Central memory CD8-positive, alpha-beta T cell (primary cell): ENCODE measurements at places on chromosomes 6 and 20.
A peak's percentile ranks its signal among the peaks of the same experiment; 100 is the strongest.

- DNase-seq = no peak
Measured at GRCh38 chr6:3457710-3458602, 1.1 kb upstream of the SLC22A23 start.

GRCh38 chr6:159919011-159919511 is 28.3 kb downstream of the MAS1 start:
- no peak for DNase-seq

- DNase-seq = no peak
Measured at GRCh38 chr6:7126754-7127153, 19.0 kb downstream of the RREB1 start.

GRCh38 chr20:48706710-48707365 is 121.0 kb downstream of the PREX1 start:
- no peak for DNase-seq

GRCh38 chr6:113104951-113105350 is 752.2 kb upstream of the MARCKS start:
- no peak for DNase-seq

DNA sequence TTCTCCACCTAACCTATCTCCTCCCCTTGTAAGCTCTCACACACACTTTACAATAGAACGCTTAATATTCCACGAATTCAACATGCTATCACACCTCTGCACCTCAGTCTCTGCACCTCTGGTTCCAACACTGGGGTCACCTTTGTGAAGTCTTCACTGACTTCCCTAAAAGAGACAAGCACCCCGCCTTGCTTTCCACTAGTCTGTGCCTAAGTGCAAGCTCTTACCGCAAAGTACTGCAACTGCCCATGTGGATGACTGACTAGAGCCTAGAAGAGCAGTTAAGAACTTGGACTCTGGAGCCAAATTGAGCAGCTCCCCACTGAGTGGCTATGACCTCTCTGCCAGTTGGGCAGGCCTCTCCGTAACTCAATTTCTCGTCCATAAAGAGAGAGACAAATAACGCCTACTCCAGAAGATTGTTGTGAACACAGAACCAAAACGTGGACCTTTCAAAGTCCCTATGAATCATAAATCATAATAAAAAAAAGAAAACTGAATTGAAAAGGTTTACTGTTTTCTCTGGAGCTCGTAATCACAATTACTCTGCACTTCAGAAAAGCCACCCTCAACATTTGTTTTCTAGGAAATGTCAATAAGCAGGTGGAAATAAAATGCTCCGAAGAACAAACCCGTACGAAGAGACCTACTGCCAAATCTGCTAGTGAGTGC is 1.2 kb downstream of the IFNGR1 start:
- no peak for DNase-seq

DNA sequence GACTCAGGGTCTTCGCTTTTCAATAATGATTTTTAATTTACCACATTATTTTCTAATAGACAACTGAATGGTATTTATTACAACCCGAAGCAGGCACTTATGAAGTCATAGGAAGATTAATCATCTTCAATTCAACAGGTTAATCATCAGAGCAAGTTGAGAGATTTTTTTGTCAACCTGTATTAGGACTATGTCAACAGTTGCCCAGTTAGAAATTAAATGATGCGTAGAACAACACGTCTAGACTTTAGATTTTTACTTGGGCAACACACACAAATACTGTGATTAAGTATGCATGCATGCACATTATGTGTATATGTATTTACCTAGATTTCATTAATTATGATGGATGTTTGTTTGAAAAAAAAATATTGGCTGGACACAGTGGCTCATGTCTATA is 4.3 kb downstream of the ILRUN start:
- DNase-seq = no peak

DNA sequence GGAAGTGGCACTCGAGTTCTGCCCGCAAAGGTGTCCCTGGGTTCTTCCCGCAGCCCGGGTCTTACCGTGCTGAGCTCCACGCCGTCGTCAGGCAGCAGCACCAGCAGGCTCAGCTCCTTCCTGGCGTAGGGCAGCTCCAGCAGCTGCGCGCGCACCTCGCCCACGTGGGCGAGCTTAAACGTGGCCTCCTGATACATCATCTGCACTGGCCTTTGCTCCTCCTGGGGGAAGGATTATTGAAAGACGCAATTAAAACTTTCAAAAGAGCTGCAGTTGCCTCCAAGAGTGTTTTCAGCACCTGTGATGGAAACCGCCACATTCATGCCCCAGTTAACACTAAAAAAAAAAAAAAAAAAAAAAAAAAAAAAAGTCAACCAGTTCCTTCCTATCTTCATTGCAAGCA is 11.3 kb downstream of the SERPINB9 start:
- DNase-seq = peak; percentile 48

DNA sequence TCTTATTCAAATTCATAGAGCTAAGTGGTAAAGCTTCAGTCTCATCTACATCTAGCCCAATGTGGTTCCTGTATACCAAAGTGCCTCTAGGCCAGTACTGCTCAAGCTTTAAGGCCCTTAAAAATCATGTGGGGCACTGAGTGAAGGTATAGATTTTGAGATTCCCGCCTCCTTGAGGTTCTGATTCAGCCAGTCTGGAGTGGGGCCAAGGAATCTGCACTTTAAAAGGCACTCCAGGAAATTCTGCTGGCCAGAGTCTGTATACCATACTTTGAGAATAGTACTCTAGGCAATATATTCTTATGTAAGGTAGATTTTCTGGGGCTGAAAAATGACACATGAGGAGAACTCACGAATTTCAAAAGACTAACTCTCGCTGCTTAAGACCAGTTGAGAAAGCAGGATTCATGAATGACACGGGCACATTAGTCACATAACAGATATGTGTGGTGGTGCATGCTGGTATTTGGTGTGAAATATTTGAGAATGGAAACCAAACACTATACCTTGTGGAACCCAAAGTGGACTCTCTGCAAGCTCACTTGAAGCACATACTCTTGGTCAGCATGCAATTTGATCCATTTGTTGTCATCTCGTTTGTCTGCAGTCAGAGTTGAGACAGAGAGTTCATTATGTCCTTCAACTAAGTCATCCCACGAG is 47.6 kb upstream of the SIM1 start:
- DNase-seq = no peak

GRCh38 chr20:50610212-50610718 is 81.1 kb downstream of the RIPOR3 start:
- DNase-seq = no peak

- no peak for DNase-seq
Measured at GRCh38 chr20:36883977-36884535, 8.1 kb downstream of the TLDC2 start.

- DNase-seq = peak; percentile 37
Measured at GRCh38 chr6:135183532-135184440, 2.7 kb downstream of the MYB start.

- peak; percentile 6 for DNase-seq
Measured at GRCh38 chr20:38121741-38122140, 43.3 kb downstream of the TGM2 start.

DNA sequence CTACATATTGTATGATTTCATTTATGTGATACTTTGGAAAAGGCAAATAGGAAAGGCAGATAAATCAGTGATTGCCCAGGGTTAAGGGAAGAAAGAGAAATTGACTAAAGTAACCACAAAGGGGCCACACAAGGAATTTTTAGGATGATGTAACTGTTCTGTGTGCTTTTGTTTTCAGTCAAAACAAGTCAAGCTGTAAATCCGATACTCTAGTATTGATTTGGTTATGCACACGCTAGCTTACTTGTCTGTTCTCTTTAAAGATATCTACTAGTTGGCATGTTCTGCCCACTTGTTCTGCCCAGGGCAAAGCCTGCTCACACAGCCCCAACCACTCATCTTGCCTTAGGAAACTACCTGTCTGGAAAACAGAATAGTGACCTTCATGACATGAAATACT is 6.4 kb downstream of the FBXL4 start:
- no peak for DNase-seq

- DNase-seq = no peak
Measured at GRCh38 chr6:6003621-6004366, 2.9 kb downstream of the NRN1 start.

- no peak for DNase-seq
Measured at GRCh38 chr6:111696814-111697213, 91.1 kb upstream of the TRAF3IP2 start.

- no peak for DNase-seq
Measured at GRCh38 chr20:6450841-6451240, 316.6 kb upstream of the BMP2 start.

GRCh38 chr6:4935486-4935885 is 68.4 kb downstream of the RPP40 start:
- DNase-seq = no peak

DNA sequence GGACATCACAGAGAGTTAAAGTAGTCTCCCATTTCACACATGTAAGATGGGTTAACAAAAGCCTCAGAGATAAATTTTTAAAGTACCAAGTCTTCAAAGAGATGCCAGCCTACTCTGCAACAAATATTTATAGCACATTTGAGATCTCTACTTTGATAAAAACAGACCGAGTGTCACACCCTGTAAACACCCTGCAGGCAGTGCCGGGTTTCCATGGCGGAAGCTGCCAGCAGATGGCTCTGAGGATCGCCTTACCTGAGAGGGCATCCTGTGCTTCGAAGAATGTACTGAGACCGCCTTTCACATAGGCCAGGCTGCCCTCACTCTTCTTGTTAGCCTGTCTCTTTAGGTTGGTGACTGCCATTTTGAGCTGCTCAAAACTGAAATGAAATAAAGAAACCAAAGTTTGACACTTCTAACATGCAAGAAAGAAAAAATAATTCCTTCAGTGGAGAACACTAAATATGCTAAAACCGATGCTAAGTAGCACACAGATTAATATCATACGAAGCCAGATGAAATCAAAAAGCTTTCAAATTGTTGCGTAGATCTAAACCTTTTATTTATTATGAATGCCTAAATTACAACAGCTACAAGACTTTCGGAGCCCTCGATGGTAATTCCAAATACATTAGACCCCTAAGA is 39.3 kb downstream of the HUS1B start:
- DNase-seq = no peak

DNA sequence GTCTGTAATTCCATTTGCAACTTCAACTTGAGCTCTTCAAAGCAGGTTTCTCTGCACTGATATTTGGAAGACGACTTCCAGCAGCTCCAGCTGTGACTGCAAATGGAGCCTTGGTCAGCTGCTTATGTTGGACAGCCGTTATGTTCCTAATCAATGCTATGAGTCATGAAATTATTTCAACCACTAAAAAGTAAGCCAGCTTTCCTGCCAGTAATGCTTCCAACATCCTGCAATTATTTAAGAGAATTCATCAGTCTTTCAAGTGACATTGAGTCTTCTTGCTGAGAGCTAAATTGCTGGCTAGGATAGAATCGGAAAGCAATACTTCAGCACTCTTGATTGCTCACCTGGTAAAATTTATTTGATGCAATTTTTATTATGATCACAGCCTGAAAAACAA is 375.7 kb downstream of the MMUT start:
- no peak for DNase-seq

DNA sequence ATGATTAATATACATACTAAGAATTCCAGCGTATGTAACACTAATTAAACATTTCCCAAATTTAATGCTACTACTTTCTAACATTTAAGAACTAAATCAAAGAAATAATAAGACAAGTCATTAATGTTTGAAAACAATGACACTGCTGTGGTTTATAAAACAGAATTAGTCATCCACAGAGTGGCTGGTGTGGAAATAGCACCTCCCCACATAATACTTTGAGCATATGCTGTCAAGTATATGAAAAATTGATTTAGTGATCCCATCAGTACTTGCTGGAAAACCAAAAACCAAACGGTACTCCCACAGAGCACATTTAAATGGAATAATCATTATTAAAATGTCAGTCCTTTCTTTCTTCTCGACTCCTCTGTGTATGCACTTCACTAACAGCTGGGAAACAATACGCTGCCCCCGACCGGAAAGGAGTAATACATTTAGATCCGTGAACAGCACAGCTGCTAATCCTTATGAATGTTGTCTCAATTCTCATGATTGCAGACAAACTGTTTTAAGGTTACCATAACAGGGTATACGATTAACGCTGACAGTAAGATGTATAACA is 78.4 kb downstream of the PREP start:
- no peak for DNase-seq

DNA sequence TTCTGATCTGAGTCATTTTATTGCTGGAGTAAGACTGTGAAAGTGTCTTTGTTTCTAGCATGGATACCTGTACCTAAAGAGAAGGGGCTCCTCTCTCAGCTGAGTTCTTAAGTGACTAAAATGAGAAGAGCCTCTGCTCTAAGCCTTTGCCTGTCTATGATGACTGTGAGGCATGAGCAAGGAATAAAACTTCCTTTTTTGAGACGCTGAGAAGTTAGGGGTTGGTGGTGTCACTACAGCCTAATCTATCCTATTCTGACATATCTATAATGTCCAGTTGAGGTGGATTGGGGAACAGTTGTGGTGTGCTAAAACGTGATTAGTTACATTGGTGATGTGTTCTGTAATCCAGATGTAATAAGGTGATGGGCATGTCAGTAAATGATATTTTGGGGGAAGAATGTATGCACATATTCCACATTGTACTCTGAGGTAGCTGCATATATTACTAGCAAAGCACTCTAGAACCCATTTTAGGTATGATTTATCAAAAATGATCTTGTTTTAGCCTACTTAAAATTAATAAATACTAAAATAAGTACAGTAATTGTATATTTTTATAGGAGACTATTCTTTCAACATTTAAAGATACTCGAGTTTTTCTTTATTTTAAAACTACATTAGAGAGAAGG is 18.1 kb downstream of the ADGRB3 start:
- DNase-seq = no peak

GRCh38 chr6:27092316-27092692 is 155.2 kb upstream of the PRSS16 start:
- no peak for DNase-seq

DNA sequence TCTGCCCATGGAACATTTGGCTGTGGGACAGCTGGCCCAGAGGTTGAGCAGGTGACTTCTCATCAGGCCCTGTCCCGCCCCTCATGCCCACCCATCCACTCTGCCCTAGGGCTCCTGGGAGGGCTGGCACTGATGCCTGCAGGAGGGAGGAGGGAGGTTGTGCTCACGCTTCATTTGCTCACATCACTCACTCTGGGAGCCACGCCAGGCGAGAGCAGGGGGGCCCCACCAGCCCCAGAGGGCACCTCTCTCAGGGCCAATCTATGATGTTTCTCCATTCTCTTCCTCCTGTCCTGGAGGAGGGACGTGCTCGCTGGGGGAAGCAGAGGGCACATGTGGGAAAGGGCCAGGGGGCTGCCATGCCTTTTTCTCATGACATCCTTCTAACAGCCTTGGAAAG is 10.9 kb upstream of the GLP1R start:
- DNase-seq = no peak
